ENCODE measurements at places on chromosomes 6 and 20.

DNA sequence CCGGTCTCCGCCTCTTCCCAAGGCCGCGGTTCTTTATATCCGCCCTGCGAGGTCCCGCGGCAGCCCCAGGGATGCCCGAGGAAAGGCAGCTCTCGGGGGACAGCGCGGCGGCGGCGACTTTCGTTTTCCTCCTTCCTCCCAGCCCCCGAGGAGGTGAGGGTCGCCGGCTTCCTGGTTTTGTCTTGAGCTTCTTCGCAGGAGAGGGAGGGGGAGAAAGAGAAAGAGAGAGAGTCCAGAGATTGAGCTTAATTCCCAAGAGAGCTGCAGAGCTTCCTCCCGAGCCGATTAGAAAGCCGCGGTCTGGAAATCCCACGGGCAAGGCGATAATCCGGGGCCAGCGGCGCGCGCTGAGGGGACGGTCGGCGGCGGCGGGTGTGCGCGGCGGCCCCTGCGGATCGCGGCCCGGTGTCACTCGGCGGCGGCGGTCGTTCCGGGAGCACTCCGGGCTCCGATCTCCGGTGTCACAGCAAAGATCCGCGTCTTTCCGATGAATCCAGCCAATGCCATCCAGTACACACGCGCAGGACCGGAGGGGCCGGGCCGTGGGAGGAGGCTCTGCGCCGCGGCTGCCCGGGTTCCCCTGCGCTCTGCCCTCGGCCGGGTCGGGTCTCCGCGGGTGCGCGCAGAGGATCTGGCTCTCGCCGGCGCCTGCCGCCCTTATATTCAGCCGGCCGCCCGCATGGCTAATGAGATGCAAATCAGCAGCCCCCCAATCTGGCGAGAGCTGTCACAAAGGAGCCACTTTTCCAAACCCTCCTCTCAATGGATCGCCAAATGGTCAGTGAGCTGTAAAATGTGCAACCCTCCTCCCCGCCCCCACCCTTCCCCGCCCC is at the start of gene DLL1:
DLL1 (minus strand) TSS at position 783 of the 833 bp plus-strand sequence. CDS start 939 bp downstream, outside the sequence.
- peak; percentile 28 for DNase-seq

DNA sequence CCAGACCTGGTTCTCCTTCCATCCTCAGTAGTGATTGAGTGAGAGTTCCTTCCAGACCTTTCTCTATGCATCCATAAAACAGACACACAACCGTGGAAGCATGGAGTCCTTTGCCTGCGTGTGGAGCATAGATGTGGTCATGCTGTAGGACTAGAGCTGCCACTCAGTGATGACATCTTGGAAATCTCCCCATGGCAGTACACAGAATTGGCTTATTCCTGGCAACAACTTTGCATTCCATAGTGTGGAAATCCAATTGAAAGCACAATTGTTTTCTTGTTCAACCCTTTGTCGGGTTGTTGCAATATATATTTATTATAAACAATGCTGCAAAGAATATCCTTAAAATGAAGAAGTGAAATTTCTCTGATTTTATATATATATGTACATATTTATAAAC is 547.8 kb downstream of the CDH26 start:
- DNase-seq, result no peak

DNA sequence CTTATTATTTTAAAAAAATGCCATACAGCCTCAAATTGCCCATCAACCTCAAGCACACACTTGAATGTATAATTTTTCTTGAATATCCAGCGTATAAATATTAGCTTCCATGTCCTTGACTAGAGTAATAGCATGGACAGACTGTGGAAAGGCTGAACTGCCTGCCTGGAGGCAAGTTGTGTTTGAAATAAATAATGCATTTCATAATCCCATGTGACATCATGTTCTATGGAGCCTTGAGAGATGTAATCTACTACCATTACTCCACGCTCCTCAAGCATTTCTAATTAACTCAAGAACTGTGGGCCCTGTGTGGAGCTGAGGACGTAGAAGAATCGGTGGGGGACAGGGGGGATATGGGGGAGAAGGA is 94.2 kb downstream of the CDS2 start:
- DNase-seq, result no peak

DNA sequence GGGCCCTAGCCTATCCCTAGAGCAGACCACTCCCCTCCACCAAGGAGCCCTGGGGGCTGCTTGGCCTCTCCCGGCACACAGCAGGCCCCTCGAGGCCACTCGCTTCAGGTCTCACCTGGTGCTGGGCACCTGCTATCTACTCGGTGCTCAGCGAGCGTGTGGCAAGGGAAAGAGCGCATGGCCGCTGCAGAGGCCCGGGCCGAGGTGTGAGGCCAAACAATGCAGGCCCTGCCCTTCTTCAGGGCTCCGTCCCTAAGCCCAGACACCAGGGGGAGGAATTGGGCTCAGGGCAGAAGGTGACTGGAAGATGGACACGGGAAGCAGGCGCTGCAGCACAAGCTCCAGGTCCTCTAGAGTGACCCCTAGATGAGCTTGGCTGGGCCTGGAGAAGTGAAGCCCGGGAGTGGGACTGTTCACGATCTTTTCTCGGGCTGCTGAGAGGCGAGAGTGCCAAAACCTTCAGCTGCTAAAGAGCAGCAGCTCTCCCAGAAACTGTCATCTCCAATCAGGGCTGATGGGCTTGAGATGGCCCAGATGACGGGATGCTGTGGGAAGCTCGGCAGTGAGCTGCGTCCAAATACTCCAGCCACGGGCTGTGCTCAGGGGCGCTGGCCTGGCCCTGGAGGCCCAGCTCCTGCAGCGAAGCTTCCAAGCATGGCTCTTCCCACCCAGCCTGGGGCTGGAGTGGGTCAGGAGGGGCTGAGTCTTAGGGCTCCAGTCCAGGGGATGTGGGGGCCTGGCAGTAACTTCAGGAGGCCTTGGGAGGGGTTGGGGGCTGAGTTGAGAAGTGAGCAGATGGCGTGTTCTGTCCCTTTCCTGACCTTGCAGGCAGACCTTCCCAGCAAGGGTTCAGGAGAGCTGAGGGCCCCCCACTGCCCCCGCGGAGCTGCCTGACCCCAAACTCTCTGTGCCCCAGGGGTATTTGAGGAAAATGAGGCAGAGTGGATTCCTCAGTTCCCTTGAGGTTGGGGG is 43.7 kb downstream of the APCDD1L start:
- DNase-seq, result peak; percentile 84

DNA sequence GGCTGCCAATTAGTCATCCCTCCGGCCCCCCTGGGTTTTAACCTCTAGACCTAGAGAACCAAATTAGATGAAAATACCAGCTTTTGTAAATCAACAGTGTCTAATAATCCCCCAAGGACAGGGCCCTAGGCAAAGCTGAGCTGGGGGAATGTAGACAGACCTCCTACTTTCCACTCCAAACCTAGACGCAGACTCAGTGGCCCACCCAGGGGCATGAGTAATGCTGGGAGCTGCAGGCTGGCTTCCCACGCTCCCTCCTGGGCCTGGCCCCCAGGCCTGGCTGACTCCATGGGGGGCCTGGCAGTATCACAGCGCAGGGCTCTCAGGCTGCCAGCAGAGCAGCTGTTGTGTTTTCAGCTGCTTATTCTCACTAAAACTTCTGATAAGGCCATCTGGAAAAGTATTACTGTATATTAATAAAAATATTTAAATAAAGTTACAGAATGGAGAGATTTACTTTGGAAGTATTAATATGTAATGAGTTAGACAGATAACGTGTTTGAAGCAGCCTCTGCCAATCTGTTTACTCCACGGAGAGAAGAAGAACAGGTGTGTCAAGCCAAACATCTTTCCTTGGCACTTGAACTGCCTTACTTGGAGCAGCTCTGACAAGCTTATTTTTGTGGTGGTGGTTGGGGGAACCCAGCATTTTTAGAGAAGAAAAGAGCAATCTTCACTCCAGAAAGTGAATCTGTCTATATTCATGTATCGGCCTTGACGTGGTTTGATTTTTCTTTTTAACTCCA is 144.0 kb upstream of the AGPAT4 start:
- DNase-seq, result peak; percentile 94

- DNase-seq, result peak; percentile 63
Observed at GRCh38 chr6:30091577-30092381, 16.2 kb upstream of the RNF39 start.

GRCh38 chr6:134602123-134602522 is 284.2 kb upstream of the SGK1 start:
- no peak for DNase-seq
